ENCODE measurements at places on chromosomes 1 and 21. TPM values are rescaled to one million over a fixed set of nuclear protein-coding genes. Genes with fewer than 3 reads are reported as not detected.

The AMIGO1 gene
- 0.37 TPM for total RNA-seq

The NBL1 gene
- total RNA-seq: 5.3 TPM

The ZMYM1 gene
- total RNA-seq: 10.0 TPM

- DNase-seq: no peak
Observed at GRCh38 chr1:69110851-69111250, 456.9 kb upstream of the LRRC7 start.

- DNase-seq: peak; percentile 72
Observed at GRCh38 chr1:171742577-171742922, 685 bp upstream of the VAMP4 start.

DNA sequence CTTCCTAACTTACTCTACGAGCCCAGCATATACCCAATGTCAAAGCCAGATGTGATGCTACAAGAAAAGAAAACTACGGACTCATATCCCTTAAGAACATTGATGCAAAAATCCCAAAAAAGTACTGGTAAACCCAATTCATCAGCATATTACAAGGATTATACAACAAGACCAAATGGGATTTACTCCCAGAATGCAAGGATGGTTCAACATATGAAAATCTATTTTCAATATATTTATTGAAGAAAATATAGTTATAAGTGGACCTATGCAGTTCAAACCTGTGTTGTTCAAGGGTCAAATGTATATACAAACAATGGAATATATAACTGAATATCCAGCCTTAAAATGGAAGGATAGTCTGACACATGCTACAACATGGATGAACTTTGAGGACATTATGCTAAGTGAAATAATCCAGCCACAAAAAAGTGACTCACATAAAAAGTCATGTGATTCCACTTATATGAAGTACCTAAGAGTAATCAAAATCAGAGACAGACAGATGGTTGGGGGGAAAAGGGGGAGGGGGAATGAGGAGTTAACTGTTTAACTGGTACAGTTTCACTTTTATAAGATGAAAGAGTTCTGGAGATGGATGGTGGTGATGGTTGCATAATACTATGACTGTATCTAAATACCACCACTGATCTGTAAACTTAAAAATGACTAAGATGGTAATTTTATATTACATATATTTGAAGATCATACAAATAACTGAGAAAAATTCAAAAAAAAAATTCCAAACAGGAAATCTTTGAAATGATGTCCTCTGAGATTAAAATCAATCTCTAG, 3.7 kb upstream of the KLF18 start:
- DNase-seq: peak; percentile 4

DNA sequence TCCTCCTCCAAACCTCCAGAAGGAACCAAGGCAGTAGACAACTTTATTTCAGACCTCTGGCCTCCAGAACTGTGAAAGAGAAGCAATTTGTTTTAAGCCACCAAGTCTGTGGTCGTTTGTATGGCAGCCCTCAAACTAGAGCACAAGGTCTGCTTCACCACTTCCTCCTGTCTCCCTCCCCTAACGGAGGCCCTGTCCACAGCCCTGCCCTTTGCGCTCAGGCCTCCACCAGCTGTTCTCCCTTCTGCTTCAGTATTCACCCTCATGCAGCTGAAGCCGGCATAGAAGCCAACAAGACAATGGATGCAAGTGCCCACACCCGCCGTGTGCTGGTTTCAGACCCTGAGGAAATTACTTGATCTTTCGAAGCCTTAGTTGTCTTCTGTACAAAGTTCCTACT, 364.1 kb downstream of the HHAT start:
- peak; percentile 79 for DNase-seq

DNA sequence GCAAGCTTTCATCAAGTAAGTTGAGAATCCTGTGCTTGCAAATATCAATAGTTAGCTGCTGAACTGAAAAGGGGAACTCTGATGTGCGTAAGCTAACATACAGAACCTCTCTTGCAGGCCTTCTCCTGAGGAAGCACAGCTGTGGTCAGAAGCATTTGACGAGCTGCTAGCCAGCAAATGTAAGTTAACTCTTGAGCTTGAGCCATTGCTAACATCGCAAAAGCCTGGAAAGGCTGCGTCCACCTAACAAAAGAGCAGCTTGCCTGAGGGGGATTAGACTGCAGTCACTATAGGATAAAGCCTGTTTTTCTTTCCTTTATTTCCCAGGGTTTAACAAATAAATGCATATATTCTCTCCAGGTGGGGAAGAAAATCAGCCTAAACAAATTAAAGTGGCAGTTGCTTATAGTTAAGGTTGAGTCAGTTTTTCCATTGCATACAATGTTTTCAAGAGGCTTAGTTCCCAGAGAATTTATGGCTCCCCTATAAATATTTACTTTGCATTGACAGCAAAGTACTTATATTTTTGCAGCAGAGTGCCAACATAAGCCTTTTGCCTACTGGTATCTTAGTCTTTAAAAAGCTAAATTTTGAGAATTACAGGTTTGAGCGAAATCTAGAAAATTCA, 1.5 kb downstream of the RGS2 start:
- no peak for DNase-seq
